Activated T-cell treated with anti-CD3 and anti-CD28 coated beads, Interleukin-2, amount 50 U/mL, for 72 hours (primary cell): ENCODE measurements at places on chromosomes 13 and 19. TPM values are rescaled to one million over a fixed set of nuclear protein-coding genes. Genes with fewer than 3 reads are reported as not detected.

Gene IRGC
- not detected for total RNA-seq

Gene PIK3R2
- 13.3 TPM for total RNA-seq

Gene WDR87
- not detected for total RNA-seq

Gene CYP2A6
- not detected for total RNA-seq

Gene P2RY11
- 65.4 TPM for total RNA-seq

Gene KLK15
- total RNA-seq = not detected

Gene ZNF888
- 8.0 TPM for total RNA-seq

Gene MADCAM1
- total RNA-seq = 0.32 TPM

Gene B3GNT8
- not detected for total RNA-seq

Gene FAM32A
- 49.5 TPM for total RNA-seq

Gene ZNF175
- 11.1 TPM for total RNA-seq

Gene NRTN
- 2.7 TPM for total RNA-seq

Gene ZNF530
- total RNA-seq = 7.9 TPM

DNA sequence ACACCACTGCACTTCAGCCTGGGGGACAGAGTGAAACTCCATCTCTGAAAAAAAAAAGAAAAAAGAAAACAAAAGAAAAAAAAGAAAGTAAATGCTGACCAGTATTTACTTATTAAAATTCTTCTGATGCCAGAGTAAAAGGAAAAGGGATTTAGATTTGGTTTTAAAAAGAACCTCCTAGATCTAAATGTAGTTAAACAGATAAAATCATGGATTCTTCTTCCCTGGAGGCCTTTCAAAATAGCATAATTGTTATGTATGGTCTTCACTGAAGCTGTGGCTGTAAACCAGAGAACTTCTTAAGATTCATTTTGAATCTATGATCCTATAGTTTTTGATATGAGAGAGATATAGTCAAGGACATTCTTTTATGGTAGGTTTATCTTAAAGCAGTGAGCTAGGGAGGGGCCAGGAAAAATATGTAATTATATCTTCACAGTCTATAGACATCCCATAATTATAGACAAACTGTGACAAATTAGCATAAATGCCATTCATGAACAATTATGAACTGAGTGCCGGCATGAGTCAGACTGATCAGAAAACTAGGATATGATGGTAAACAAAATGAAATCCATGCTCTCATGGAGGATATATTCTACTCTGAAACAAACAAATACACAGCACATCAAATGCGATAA lies 14.9 kb upstream of the STK24 start:
- H3K4me1 ChIP-seq = peaks cover 13% of the 10 kb centered on the region
- DNase-seq = no peak
- H3K36me3 ChIP-seq = no peaks in the 10 kb centered on the region
- no peaks in the 10 kb centered on the region for H3K27me3 ChIP-seq
- H3K27ac ChIP-seq = no peak overlapping the region
- no peak overlapping the region for H3K4me3 ChIP-seq

GRCh38 chr19:41977916-41978315 lies 16.1 kb downstream of the ATP1A3 start:
- no peak for DNase-seq
- no peak overlapping the region for H3K4me3 ChIP-seq

- DNase-seq = no peak
- no peaks in the 10 kb centered on the region for H3K4me1 ChIP-seq
- no peaks in the 10 kb centered on the region for H3K36me3 ChIP-seq
- no peak overlapping the region for H3K27ac ChIP-seq
- H3K27me3 ChIP-seq = peaks cover 10% of the 10 kb centered on the region
Observed at GRCh38 chr13:91302111-91302510, 45.4 kb upstream of the MIR17HG start.

- H3K36me3 ChIP-seq = peaks cover 4% of the 10 kb centered on the region
- DNase-seq = no peak
- H3K4me1 ChIP-seq = peaks cover 11% of the 10 kb centered on the region
- no peak overlapping the region for H3K4me3 ChIP-seq
Observed at GRCh38 chr19:32392901-32393300, 12.7 kb upstream of the DPY19L3 start.

DNA sequence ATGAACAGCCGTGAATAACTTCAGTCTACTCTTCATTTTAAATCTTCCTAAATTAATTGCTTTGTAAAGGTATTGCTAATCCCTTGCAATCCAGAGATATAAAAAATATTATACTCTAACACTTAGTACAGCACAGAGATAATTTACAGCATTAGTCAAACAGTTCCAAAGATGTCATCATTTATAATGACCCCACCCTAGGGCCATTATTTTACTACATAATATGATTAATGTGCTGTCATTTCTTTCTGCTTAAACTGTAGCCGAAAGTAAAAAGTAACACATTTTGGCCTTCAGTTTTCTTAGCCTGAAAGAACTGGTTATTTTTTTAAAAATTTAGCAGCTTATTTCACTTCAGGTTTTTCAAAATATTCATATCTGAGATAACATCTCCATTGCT lies 256.3 kb upstream of the RFC3 start:
- no peak overlapping the region for H3K27ac ChIP-seq
- peaks cover 7% of the 10 kb centered on the region for H3K27me3 ChIP-seq
- no peak for DNase-seq
- H3K4me1 ChIP-seq = peaks cover 7% of the 10 kb centered on the region

DNA sequence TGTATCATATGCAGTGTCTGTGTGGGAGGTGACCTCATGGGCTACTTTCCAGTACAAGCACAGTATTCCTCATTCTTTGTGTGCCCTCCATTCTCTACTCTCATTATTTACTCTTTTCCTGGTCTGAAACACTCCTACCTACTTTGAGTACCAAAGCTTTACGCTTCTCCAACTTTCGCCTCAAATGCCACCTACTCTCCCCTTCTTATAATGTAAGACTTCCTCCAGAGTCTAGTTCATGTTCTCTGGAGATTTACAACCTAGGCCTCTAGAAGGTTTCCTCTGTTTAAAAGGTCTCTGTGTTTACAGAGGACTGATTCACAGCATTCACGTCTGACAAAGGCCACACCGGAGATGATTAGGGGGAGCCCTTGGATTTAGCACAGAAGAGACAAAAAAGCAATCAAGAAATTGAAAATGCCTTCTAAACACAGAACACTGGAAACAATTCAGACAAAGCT lies 302.0 kb downstream of the KLF12 start:
- no peak for DNase-seq
- peak overlapping the region; percentile 64 for H3K27ac ChIP-seq
- no peaks in the 10 kb centered on the region for H3K27me3 ChIP-seq
- H3K4me1 ChIP-seq = peaks cover 39% of the 10 kb centered on the region

DNA sequence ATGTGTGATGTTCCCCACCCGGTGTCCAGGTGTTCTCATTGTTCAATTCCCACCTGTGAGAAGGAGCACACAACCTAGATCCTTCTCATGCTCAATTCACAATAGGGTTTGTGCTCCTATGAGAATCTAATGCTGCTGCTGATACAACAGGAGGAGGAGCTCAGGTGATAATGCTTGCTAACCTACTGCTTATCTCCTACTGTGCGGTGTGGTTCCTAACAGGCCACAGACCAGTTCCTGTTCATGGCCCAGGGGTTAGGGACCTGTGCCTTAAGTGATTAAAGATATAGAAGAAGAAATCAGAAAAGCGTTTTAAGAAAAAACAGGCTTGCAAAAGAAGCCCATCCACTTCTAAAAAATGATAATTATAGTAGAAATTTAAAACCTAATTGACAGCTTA lies 17.5 kb downstream of the DLEU7 start:
- peaks cover 2% of the 10 kb centered on the region for H3K4me1 ChIP-seq
- H3K4me3 ChIP-seq = no peak overlapping the region
- DNase-seq = no peak
- no peaks in the 10 kb centered on the region for H3K27me3 ChIP-seq
- no peak overlapping the region for H3K27ac ChIP-seq

- peaks cover 53% of the 10 kb centered on the region for H3K4me1 ChIP-seq
- H3K36me3 ChIP-seq = no peaks in the 10 kb centered on the region
- no peak for DNase-seq
- H3K27ac ChIP-seq = no peak overlapping the region
- H3K4me3 ChIP-seq = no peak overlapping the region
Observed at GRCh38 chr19:35351411-35352176, 3.9 kb downstream of the FFAR1 start.

GRCh38 chr13:87052731-87053130 lies 618.4 kb upstream of the SLITRK5 start:
- H3K4me1 ChIP-seq = no peaks in the 10 kb centered on the region
- no peak overlapping the region for H3K27ac ChIP-seq
- no peak for DNase-seq
- H3K27me3 ChIP-seq = no peaks in the 10 kb centered on the region
- H3K36me3 ChIP-seq = peaks cover 2% of the 10 kb centered on the region

- H3K36me3 ChIP-seq = peaks cover 3% of the 10 kb centered on the region
- peaks cover 25% of the 10 kb centered on the region for H3K4me1 ChIP-seq
- peak overlapping the region; percentile 42 for H3K27ac ChIP-seq
- peaks cover 51% of the 10 kb centered on the region for H3K27me3 ChIP-seq
- peak overlapping the region; percentile 6 for H3K4me3 ChIP-seq
- no peak for DNase-seq
Observed at GRCh38 chr13:83876546-83876945, 5.7 kb downstream of the SLITRK1 start.

DNA sequence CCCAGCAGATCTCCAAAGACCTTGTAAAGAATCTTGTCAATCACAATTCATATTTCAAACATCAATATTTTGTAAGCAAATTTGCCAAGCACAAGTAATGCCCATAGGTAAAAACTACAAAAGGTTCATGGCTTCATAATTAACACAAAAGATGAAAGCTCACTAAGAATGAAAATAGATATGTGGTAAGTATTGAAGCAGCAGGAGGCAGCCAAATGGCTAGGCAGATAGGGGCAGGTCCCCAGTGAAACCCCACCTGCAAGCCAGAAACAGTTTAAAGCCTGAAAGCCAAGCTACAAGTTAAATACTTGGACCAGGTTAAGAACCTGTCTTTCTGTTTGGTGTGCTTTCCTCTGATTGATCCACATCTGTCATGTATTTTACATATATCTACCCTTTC lies 942.6 kb upstream of the SPRY2 start:
- no peak overlapping the region for H3K27ac ChIP-seq
- no peaks in the 10 kb centered on the region for H3K4me1 ChIP-seq

DNA sequence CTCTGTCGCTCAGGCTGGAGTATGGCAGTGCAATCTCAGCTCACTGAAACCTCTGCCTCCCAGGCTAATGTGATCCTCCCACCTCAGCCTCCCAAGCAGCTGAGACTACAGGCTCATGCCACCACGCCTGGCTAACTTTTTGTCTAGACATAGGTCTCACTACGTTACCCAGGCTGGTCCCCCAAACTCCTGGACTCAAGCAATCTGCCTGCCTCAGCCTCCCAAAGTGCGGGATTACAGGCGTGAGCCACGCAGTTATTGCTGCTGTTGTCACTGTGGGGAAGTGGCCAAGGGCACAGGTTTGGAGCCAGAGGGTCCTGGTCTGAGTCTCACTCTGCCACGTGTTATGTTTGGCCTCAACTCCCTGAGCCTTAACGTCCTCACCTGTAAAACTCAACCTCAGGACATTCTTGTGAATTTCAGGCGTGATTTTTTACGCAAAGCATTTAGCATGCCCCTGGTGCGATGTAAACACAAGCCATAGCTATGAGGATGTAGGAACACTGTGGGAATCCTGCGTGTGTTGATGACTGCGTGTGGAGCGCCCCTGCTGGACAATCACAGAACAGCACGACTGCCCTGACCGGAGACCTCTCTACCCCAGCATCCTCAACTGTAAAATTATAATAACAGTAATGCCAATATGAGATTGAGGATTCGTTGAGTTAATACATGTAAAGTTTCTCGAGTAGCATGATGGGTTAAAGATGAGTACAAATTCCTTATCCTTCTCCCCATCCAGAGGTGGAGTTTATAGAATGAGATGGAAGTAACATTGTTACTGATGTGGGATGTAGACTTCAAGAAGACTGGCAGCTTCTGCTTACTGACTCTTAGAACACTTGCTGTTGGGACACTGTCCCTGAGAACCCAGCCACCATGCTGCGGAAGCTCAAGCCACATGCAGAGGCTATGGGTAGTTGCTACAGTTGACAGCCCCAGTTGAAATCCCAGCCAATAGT lies 41.8 kb upstream of the PNMA8B start:
- DNase-seq = peak; percentile 71
- no peaks in the 10 kb centered on the region for H3K36me3 ChIP-seq
- H3K4me1 ChIP-seq = peaks cover 17% of the 10 kb centered on the region

DNA sequence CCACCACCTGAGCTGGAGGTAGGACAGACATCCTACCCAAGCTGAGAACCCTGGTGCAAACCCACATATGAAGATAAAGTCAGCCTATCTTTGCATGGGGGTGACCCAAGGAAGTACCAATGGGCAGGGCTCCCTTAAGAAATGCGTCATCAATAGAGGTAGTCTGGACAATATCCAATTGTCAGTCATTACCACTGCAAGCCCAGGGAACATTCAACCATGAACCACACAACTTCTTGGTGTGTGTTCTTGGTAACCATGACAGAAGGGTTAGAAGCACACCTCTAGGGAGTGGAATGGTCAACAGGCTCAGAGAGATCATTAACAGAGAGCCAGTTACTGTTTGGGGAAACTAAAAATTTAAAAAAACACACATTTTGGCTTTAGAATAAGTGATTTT lies 34.7 kb upstream of the DOCK9 start:
- no peaks in the 10 kb centered on the region for H3K27me3 ChIP-seq
- peaks cover 35% of the 10 kb centered on the region for H3K4me1 ChIP-seq
- H3K27ac ChIP-seq = no peak overlapping the region
- no peaks in the 10 kb centered on the region for H3K36me3 ChIP-seq
- H3K4me3 ChIP-seq = no peak overlapping the region
- DNase-seq = no peak

GRCh38 chr19:49331616-49332055 lies 3.6 kb upstream of the CD37 start:
- H3K4me3 ChIP-seq = peak overlapping the region; percentile 89
- peaks cover 7% of the 10 kb centered on the region for H3K36me3 ChIP-seq
- peak; percentile 71 for DNase-seq
- H3K4me1 ChIP-seq = peaks cover 86% of the 10 kb centered on the region

DNA sequence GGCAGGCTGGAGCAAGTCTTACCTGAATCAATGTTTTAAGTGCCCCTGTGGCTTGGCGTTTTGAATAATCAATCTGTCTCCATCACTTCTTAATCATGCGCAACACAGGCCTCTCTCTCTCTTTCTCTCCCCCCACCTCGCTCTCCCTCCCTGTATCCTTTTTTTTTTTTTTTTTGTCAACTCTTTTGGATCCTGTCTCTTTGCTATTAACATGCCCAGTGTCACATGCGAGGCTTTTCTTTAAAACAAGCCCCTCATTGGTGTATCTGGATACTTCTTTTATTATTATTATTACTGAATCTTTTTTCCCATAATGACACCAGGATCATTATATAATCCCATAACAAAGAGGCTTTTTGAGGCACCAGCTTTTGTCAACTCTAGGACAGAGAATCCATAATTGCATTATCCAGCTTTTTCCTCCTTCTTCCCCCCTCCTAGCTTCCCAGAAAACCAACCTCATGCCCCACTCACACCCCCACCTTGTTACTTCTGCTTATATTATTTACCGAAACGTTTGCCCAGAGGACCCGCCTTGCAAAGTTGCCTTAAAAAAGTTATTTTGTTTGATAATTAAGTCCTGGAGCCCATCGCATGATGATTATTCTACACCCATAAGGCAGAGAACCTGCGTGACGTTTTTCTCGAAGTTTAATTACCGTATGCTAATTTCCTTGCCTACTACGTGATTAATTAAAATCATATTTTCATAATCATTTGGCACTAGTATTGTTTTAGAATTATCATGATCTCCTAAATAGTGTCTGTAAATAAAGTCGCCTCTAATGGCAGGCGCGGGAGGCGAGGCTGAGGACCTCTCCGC lies 148.1 kb upstream of the ZNF536 start:
- peaks cover 5% of the 10 kb centered on the region for H3K36me3 ChIP-seq
- H3K4me1 ChIP-seq = peaks cover 37% of the 10 kb centered on the region
- H3K27ac ChIP-seq = peak overlapping the region; percentile 59
- H3K4me3 ChIP-seq = peak overlapping the region; percentile 87

GRCh38 chr13:90405301-90405700 lies 942.2 kb upstream of the MIR17HG start:
- no peaks in the 10 kb centered on the region for H3K36me3 ChIP-seq
- no peak for DNase-seq
- H3K27me3 ChIP-seq = no peaks in the 10 kb centered on the region
- no peak overlapping the region for H3K27ac ChIP-seq
